ENCODE measurements at places on chromosomes 6 and 20. TPM values are rescaled to one million over a fixed set of nuclear protein-coding genes. Genes with fewer than 3 reads are reported as not detected.

The NOTCH4 gene
- total RNA-seq = 0.27 TPM

DNA sequence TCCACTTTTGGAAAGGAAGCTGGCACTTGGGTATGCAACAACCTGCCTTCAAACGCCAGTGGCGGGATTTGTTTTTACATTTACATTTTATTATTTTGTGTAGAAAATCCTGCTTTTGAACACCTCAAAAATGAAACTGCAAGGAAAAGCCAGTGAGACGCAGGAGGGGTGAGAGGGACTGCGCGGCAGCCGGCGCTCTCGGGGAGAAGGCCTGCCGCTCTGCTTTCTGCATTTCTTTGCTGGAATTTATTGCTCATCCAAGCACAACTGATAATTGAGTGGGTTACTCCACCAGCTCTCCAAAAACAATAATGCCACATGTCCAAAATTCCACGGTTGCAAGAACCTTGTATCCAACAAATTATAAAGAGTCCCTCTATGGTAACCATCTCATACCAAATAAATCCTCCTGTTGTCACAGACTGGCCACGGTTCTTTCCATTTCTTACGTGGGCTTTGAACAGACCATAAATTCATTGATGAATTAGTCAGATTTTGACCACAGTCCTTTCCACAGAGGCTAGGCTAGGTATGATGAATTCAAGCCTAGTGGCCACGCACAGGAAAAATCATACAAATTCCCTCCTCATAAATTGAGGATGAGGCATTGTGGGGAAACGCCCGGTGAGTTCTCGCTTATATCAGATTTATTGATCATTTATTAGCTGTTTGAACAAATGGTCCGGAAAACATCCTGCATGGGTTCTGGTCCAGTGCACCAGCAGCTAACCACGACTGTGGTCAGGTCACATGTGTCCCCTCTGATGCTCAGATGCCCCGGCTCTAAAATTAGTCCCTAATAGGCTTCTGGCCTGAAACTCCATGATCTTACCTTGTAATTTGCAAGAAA lies 31.6 kb upstream of the FOXC1 start:
- DNase-seq = no peak

- no peak for DNase-seq
Measured at GRCh38 chr6:72890233-72890632, 268.4 kb downstream of the KCNQ5 start.

DNA sequence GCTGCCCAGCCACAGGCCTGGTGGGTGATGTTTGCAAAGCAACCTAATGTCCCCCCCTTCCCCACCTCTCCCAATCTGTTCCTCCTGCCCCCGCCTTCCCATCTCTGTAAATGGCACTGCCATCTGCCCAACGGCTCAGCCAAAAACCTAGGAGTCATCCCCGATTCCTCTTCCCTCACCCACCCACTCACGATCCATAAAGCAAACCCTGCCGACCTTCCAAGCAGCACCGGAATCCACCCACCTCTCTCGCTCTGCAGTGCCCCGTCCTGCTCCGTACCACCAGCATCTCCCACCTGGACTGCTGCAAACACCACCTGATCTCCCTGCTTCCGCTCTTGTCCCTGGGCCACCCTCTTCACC lies 37.6 kb downstream of the SULF2 start:
- no peak for DNase-seq

DNA sequence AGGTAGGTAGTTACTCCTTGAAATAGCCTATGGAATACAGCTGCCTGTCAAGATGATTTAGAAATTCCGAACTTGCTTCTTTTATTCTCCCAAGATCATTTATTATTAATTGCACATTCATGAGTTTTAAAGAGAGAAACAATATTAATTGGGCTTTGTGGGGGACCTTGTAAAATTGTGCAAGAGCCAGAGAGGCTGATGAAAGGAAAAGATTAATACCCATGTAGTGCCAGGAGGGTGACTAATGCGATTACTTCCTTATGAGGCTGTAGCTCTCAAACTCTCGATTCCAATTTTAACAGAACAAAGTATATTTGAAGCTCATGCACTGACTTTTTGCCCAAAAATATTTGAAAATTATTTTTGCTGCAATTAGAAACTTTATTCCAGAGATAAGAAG lies 423.8 kb upstream of the ID4 start:
- DNase-seq = no peak

DNA sequence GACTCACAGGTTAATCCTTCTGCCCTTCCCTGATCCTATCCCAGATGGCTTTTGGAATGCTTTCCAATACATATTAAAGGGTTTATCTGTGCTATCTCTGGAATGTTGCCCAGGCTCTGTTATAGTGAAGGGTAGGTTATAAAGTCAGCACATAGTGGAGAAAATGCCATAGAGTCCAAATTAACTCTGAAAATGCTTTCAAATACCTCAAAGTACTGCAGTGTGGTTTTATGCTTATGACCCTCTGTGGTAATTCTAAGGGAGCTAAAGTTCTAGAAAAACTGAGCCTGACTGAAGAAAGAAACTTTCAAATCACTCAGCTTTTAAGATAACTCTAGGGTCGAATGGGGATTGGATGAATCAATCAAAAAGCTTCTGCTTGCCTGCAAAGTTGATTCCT lies 159.8 kb downstream of the PLCB1 start:
- DNase-seq = no peak

- no peak for DNase-seq
Measured at GRCh38 chr6:88360203-88360797, 194.2 kb upstream of the CNR1 start.

All from naive thymus-derived CD4-positive, alpha-beta T cell (primary cell).